ENCODE measurements at places on chromosomes 12 and 14. TPM values are rescaled to one million over a fixed set of nuclear protein-coding genes. Genes with fewer than 3 reads are reported as not detected.

ERBB3 gene
- 13.9 TPM for total RNA-seq

GRCh38 chr14:102690509-102691286 lies 86.6 kb upstream of the TRAF3 start:
- no peaks in the 10 kb centered on the region for H3K36me3 ChIP-seq
- no peak overlapping the region for H3K27ac ChIP-seq
- no peak for DNase-seq
- H3K4me1 ChIP-seq: peaks cover 3% of the 10 kb centered on the region
- no peak overlapping the region for H3K4me3 ChIP-seq
- H3K27me3 ChIP-seq: no peaks in the 10 kb centered on the region

GRCh38 chr12:121827351-121828099 lies 23.7 kb downstream of the SETD1B start:
- H3K4me1 ChIP-seq: peaks cover 10% of the 10 kb centered on the region
- peaks cover 100% of the 10 kb centered on the region for H3K36me3 ChIP-seq
- no peak overlapping the region for H3K4me3 ChIP-seq
- no peaks in the 10 kb centered on the region for H3K27me3 ChIP-seq
- no peak overlapping the region for H3K27ac ChIP-seq

WNT5B gene
- total RNA-seq: 62.3 TPM

DNA sequence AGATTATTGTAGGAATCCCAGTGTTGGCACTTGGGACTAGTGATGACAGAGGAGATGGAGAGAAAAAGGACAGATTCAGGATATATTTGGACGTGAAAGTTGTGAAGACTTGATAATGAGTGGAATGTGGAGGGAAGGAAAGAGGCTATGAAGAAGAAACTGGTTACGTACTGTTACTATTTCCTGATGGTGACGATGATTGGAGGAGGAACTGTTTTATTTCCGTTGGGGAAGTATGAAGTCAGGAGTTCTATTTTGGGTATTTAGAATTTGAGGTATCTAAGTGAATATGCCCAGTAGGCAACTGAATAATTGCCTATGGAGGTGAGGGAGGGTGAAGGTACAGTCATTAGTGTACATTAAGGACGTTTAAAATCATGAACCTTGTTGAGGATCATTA lies 207.2 kb downstream of the TMTC2 start:
- H3K4me1 ChIP-seq: no peaks in the 10 kb centered on the region
- no peak for DNase-seq
- H3K4me3 ChIP-seq: no peak overlapping the region

DNA sequence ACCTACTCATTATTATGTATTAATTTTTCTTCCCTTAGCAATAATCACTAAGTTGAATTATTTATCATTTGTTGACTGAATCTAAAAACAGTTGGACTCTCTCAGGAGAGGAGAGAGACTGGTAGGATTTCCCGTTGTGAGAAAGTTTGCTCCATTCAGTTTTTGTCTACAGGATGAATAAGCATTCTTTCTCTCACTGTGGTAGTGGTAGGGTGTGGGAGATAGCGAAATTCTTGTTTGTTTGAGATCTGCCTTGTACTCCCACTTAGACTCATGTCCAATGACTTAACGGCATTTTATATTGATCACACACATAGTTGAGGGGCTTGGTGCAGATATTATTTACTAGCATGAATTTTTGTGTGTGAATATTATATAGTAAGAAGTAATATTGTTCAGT lies 421.0 kb upstream of the PDE3A start:
- no peak overlapping the region for H3K4me3 ChIP-seq
- no peaks in the 10 kb centered on the region for H3K27me3 ChIP-seq
- no peaks in the 10 kb centered on the region for H3K36me3 ChIP-seq
- no peak overlapping the region for H3K27ac ChIP-seq

DNA sequence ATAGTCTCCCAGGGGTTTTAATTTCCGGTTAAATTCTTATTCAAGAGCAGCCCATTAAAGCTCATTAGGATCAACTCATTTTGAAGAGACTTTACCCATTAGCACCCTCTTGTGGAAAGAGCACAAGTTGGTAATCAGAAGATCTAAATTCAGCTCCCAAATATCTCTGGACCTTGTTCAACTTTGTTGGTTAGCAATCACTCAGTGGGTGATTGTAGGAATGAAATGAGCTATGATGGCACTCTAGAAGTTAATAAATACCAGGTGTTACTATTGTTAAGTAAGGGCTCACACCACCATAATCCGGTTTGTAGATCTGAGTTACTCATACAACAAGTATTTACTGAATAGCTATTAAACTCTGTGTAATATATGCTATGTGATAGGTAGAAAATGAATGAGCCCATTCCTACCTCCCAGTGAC lies 42.9 kb downstream of the TRIP11 start:
- no peaks in the 10 kb centered on the region for H3K27me3 ChIP-seq
- peaks cover 19% of the 10 kb centered on the region for H3K4me1 ChIP-seq
- DNase-seq: no peak
- no peak overlapping the region for H3K27ac ChIP-seq
- no peak overlapping the region for H3K4me3 ChIP-seq

ALDH6A1 gene
- 42.8 TPM for total RNA-seq

DNA sequence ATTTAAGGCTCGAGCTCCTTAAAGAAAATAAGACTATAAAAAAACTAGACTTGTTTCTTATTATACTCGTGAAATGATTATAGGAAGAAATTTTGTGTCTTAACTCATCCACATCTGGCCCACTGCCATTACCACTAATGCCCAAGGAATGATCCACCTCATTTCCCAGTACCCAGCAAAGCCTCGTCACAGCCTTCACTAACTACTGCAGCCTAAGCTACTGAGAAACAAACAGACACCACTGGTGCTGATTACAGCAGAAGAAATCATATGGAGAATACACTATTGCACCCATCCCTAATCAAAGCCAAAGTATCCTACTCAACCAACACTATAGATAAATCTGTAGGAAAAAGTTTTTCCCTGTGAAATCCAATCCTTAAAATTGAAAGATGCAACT lies 205.3 kb upstream of the NAV3 start:
- DNase-seq: no peak
- H3K27ac ChIP-seq: no peak overlapping the region
- no peak overlapping the region for H3K4me3 ChIP-seq
- H3K27me3 ChIP-seq: no peaks in the 10 kb centered on the region

LBHD2 gene
- not detected for total RNA-seq

DNA sequence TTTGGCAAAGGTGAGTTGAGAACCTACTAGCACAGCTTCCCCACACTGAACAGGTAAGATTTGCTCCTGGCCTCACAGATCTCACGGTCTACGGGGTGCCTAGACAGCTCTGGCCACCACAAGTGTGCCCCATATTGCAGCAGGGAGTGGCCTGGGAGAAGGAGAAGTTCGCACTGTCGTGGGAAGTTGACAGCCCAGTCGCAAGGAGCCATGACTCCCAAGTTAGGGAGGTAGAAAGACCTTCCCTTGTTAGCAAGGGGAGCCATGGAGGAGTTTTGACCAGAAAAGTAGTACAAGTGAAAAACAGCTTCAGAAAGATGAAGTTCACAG lies 316.3 kb downstream of the BCL11B start:
- H3K4me1 ChIP-seq: no peaks in the 10 kb centered on the region
- DNase-seq: peak; percentile 90
- no peaks in the 10 kb centered on the region for H3K36me3 ChIP-seq
- H3K27me3 ChIP-seq: peaks cover 11% of the 10 kb centered on the region
- H3K27ac ChIP-seq: no peak overlapping the region
- H3K4me3 ChIP-seq: no peak overlapping the region

GRCh38 chr12:108839018-108839889 lies 18.1 kb downstream of the SSH1 start:
- H3K27ac ChIP-seq: peak overlapping the region; percentile 87
- peaks cover 5% of the 10 kb centered on the region for H3K36me3 ChIP-seq
- no peaks in the 10 kb centered on the region for H3K27me3 ChIP-seq
- H3K4me3 ChIP-seq: no peak overlapping the region

DNA sequence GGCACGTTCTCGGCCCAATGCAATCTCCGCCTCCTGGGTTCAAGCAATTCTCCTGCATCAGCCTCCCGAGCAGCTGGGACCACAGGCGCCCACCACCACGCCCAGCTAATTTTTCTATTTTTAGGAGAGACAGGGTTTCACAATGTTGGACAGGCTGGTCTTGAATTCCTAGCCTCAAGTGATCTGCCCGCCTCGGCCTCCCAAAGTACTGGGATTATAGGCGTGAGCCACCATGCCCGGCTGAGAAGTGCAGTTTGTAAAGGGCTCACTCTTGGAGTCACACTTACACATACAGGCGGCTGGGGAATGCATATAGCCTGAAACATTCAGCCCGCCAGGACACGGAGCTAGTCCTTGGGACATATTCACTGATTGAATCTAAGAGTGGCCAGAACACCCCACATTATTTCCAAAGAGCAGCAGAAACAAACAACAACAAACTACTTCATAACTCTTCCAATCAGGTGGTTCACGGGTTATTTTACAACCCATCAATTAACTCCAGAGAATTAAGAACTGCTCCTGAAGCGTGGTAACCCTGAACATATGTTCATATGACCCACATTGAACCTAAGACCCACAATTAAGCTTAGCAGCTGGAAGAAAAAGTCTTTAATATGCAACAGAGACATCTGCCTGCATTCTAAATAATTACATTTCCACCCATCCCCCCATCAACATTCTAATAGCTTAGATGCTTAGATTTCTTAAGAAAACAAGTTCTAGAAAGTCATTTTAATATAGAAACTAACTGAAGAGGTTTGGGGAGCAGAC lies 49.2 kb downstream of the SSH1 start:
- H3K4me3 ChIP-seq: no peak overlapping the region
- H3K27me3 ChIP-seq: no peaks in the 10 kb centered on the region
- H3K4me1 ChIP-seq: peaks cover 46% of the 10 kb centered on the region
- peaks cover 47% of the 10 kb centered on the region for H3K36me3 ChIP-seq

GRCh38 chr14:60087668-60088067 lies 4.1 kb upstream of the PCNX4 start:
- H3K4me1 ChIP-seq: peaks cover 8% of the 10 kb centered on the region
- no peaks in the 10 kb centered on the region for H3K27me3 ChIP-seq
- H3K36me3 ChIP-seq: no peaks in the 10 kb centered on the region
- H3K4me3 ChIP-seq: no peak overlapping the region

OR4L1 gene
- total RNA-seq: not detected

- DNase-seq: no peak
- H3K27ac ChIP-seq: no peak overlapping the region
Observed at GRCh38 chr12:92574051-92574783, 128.6 kb upstream of the PLEKHG7 start.

DNA sequence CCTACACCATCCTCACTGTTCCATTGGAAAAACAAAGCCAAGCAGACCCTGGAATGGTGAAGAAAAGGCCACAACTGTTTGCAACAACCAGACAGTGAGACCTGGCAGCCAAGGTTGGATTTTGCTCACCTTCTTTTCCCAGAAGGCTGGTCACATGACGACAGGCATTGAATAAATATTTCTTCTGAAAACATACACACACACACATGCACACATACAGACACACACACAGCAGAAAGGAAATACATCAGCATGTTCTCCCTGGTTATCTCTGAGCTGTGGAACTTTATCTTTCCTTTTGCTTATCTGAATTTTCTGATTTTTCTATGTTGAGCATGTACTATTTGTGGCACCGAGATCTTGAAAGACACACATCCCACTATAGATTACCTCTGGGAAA lies 38.0 kb upstream of the CCDC60 start:
- no peak overlapping the region for H3K4me3 ChIP-seq
- H3K4me1 ChIP-seq: peaks cover 23% of the 10 kb centered on the region
- H3K36me3 ChIP-seq: no peaks in the 10 kb centered on the region

DNA sequence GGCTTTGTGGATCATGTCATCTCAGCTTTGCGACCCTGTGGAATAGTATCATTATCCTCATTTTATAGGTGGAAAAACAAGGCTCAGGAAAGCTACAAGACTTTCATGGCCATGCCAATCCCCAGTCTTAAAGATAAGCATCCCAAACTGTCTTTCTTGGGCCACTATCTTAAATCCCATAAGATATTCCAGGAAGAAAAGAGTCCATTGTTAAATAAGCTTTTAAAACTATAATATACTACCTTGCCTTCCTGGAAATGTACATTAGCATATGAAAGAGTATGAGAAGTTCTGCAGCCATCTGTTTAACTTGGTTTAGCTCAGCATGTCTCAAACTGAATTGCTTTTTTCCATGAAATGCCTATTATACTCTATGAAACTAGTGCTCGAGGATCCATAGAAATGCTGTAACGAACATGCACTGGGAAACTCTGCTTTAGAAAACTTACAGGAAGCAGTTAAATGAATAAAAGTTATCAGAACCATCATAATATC lies 77.1 kb downstream of the B4GALNT3 start:
- H3K27me3 ChIP-seq: peaks cover 15% of the 10 kb centered on the region
- DNase-seq: no peak
- H3K4me3 ChIP-seq: no peak overlapping the region
- H3K4me1 ChIP-seq: peaks cover 9% of the 10 kb centered on the region
- no peaks in the 10 kb centered on the region for H3K36me3 ChIP-seq

DNA sequence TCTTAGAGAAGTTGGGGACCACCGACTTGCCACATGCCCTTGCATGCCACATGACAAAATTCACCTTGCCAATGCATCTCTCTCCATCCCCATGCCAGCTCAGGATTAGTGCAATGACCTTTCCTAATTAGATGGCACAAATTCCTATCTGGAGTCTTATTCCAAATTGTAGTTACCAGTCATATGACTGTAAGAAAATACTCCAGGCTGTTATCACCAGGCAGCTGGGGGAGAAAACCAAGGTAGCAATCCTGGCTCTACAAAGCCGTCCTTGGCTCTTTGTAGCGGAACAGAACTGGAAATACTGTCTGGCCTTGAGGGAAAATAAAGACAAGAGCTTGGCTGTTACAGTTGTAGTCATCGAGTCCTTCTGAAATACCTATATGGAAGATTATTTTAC lies 208.5 kb upstream of the DIO2 start:
- H3K4me3 ChIP-seq: no peak overlapping the region
- no peaks in the 10 kb centered on the region for H3K36me3 ChIP-seq
- H3K4me1 ChIP-seq: no peaks in the 10 kb centered on the region

HIGD1C gene
- total RNA-seq: not detected

GRCh38 chr12:118237908-118238307 lies 102.0 kb downstream of the PEBP1 start:
- DNase-seq: no peak
- H3K4me1 ChIP-seq: no peaks in the 10 kb centered on the region
- no peak overlapping the region for H3K4me3 ChIP-seq
- H3K27ac ChIP-seq: no peak overlapping the region
- peaks cover 12% of the 10 kb centered on the region for H3K36me3 ChIP-seq
- no peaks in the 10 kb centered on the region for H3K27me3 ChIP-seq

CLEC9A gene
- total RNA-seq: not detected

DNA sequence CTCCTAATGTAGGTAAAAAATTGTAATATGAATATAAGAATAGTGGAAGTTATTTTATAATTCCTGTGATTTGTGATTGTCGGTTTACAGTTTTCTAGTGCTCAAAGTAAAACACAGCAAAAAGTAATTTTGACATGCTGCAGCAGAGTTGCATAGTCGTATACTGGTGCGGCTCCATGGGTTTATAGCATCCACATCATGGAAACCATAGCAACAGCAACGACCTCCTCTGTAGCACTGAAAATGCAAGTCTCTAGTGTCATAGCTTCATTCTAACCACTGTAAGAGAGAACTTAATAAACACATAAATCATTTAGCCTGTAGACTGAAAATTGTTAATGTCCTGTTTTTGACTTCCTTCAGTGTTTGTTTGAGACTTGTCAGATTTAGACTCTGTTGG lies 574.3 kb downstream of the KCNH5 start:
- no peak for DNase-seq
- H3K4me3 ChIP-seq: no peak overlapping the region
- H3K4me1 ChIP-seq: no peaks in the 10 kb centered on the region
